Pancreas (tissue), 10 donors: ENCODE measurements at places on chromosomes 1 and 21. TPM values are rescaled to one million over a fixed set of nuclear protein-coding genes. Genes with fewer than 3 reads are reported as not detected.

PTGFR gene
- total RNA-seq, result 1.1 TPM

RPTN gene
- total RNA-seq, result not detected

UBE2U gene
- 0.60 TPM for total RNA-seq

LGR6 gene
- total RNA-seq, result 0.06 TPM

DNA sequence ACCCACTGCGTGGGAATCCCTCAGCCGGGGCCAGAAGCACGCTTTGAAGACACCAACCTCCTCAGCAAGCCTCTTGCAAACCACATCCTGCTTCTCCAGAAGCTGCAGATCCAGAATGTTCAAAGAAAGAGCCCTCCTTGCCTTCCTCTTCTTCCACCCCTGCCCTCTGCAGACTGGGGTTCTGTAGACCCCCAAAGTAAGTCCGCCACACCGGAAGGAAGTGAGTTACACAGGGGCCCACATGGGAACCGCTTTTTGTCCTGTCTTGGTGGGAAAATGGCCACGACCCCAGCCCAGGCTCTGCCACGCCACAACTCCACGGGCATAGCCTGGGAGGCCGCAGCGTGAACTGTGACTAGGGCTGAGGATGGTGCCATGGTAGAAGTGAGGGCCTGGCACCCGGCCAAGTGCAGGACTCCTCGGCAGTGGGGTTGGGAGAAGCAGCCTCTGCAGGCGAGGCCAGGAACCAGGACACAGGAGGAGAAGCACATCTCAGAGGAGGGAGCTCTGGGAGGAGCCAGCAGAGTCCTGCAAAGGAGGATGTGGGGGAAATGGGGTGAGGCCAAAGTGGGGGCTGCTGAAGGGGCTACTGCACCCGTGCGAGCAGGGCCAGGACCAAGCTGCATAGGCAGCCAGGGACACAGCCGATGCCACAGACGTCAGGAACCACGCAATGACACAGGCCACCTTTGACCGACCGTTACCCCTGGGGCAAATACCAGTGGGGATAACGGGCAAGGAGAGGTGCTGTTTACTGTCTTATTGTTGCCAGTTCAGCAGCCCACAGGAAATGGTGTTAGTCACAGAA is 30.9 kb downstream of the PDE9A start:
- no peak for DNase-seq

GRCh38 chr21:39669976-39670661 is 57.4 kb downstream of the B3GALT5 start:
- no peak for DNase-seq

DNA sequence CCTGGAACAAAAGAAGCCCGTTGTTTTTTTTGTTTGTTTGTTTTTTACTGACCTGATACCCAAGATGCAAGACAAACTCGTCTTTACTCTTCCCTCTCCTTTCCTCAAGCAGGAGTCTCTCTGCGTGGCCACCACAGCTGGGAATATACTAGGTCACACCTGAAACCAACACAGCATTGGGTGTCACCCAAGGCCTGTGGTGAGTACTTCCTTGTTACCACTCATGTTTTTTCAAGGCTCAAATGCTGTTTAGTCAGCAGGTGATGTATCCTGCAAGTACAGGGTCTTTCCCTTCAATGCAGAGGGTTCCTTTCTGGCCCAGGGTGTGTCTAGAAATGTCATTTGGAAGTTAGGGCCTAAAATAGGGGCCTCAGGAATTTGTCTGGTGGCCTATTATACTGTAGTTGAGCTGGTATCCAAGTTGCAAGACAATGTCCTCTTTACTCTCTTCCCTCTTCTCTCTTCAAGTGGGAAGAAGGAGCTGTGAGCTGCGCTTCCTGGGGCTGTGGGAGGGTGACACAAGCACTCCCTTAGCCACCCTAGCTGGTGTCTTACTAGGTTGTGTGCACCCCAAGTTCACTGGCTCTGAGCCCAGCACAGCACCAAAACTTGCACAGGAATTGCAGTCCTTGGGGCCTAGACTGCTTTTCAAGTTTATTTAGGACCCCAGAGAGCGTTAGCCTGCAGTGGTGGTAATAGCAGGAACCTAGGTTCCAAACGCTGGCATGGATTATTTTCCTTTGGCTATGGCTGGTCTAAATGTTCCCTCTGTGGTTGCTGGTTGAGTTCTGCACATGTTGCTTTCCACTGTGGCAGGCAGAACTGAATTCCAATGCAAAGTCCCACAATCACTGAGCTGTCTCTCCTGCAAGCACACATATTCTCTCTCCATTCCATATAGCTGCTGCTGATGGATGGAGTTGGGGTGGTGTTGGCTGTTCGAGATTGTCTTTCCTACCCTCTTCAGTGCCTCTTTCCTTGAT is 91.4 kb upstream of the LYPLAL1 start:
- DNase-seq, result no peak

DNA sequence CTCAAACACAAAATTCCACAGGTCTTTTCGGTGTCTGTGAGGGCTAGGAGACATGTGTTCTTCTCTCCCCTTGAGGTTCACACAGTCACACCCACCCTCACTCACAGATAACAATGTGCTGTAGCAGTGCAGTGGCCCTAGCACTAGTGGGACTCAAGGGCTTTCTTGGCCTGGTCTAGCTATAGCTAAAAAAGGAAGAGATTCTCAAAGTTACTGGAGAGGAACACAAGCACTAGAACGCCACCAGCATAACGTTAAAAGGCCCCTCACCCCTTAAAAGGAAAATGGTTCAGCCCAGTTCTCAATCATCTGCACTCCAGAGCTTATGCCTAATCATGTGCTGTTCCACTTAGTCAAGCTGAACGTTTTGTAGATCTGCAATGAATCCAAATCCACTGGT is 39.5 kb downstream of the RGS8 start:
- DNase-seq, result no peak

GRCh38 chr1:29861446-29861845 is 625.1 kb downstream of the PTPRU start:
- no peak for DNase-seq

- no peak for DNase-seq
These were observed 14.9 kb downstream of the CDA start for GRCh38 chr1:20603504-20604464.

DNA sequence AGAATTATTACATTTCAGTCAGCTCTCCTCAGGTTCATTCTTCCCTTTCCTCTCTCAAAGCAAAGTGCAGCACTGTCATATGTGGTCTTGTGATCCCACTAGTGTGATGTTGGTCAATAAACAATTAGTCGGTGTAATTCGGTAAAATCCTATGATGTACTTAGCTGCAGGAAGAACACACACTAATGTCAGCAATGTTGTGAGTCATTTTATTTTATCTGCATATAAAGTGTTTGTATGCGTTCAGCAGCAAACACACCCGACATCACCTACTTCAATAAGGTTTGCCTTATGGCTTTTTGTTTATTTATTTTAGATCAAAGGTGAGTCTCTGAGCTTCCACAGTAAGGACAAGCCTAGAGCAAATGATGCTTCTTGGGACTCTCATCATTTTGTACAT is 47.8 kb downstream of the PTPN14 start:
- no peak for DNase-seq

DNA sequence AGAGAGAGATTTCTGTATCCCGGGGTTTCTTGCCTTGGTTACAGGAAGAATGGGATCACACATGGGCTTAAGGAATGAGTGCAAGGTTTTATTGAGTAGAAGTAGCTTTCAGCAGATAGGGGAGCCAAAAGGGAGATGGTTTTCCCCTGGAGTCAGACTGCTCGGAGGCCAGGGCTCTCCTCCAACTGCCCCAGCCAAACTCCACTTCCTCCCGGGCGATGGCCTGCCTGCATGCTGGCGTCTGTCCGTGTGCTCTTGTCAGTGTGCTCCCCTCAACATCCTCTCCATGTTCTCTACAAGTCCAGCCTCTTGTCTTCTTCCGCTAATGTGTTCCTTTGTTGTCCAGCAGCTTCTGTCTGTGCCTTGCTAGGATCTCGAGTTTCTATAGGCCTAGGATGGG is 421.3 kb upstream of the ADGRL2 start:
- no peak for DNase-seq

NHLH1 gene
- not detected for total RNA-seq
